ENCODE measurements at places on chromosomes 1 and 21.

DNA sequence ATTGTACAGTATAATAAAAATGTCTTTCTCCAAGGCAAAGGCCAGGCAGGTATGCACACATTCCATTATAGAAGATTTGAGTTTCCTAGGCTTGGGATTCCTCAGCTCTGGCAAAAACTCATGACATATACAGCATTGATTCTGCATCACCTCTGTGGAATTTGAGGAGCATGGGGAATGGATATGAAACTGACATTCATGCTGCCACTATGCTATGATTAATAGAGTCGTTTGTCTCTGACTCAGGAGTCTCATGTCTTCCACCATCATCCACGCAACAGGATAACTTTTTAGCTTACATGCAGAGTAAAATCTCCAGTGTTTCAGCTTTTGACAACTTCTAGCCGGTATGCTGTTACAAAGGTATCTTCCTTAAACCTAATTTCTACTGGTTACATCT, 49.8 kb upstream of the ADORA3 start:
- DNase-seq: no peak

DNA sequence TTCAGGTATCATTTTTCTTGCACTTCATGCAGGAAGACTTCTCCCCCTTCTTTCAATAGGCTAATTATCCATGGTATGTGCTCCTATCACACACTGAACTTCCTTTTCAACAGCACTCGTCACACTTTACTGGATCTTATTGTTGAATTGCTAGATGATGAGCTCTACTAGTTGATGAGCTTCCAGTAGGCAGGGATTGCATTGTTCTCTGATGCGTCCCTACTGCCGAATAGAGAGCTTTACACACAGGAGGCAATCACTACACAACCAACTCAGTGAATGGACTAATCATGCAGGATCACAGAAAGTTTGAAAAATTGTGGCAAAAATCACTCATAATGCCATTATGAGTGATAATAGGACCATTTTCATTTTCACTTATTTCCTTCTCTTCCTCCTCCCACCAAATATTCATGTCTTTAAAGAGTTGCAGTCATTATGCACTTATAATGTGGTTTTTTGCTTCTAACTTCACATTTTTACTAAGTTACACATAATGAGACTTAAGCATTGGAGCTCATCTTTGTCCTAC, 128.1 kb upstream of the ZNF648 start:
- no peak for DNase-seq

GRCh38 chr1:240652549-240652948, 40.6 kb upstream of the GREM2 start:
- DNase-seq: no peak

GRCh38 chr1:94335447-94335846, 82.7 kb upstream of the ABCD3 start:
- peak; percentile 13 for DNase-seq

GRCh38 chr1:42454403-42454802, 1.4 kb downstream of the ZMYND12 start:
- no peak for DNase-seq

DNA sequence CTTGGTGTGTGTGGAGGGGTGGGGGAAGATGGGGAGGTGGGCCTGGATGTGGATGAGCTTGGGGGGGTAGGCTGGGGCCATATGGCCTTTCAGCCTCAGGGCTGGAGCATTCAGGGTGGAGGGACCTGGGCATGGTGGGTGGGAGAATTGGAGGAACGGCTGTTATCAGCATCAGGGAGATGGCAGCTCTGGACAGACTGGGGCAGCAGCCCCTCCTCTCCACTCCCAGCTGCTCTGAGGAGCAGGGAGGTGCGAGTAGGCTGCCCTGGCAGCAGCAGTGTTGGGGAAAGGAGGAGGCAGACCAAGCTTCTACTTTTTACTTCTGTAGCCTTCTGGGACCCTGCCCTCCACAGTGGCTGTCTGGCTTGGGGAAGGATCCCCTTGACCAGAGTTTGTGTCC, 10.2 kb downstream of the PPFIA4 start:
- no peak for DNase-seq

GRCh38 chr1:207956986-207957385, 46.1 kb upstream of the CD34 start:
- DNase-seq: no peak

DNA sequence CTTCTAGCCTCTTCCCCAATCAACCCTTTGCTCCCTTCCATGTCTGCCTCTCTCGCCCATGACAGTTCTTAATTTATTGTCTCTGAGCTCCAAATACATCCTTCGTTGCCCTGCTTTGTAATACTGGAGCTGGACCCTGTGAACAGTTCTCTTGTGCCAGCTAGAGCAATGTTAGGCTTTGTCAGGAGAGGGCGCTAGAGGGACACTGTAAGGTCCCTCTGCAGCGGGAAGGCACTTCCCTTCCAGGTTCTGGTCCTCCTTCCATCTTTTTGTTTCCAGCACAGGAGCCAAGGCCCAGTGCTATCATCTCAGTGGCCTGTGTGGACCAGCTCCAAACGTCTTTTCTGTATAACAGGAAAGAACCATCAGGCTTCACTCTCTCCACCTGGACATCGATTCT, 95.9 kb downstream of the PTPRU start:
- DNase-seq: no peak

GRCh38 chr1:244409701-244410100, 42.0 kb downstream of the ADSS2 start:
- peak; percentile 38 for DNase-seq

- no peak for DNase-seq
Measured at GRCh38 chr1:102365071-102365470, 368.3 kb upstream of the OLFM3 start.

DNA sequence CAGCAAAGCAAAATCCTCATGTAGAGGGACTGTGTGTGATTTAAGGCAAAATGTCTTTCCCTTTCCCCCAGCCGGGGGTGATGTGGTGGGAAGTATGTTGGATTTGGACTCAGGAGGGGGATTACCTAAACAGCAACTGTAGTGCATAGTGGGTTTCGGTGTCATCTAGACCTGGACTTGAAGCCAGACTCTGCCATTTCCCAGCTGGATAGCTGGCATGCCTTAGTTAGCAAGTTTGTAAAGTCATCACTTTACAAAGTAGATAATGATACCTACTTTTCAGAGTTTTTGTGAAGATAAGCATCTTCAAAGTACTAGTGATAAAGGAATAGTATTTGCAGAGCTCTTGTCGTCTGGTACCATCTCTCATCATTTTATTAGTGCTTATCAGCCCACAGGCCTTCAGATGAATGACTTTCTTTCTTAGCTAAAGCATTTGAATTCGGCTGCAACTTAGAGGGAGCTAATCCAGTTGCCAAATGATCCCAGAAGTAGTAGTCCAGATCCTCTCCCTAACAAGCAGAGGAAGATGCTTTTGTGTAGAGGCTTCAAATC, 56.2 kb upstream of the ROR1 start:
- DNase-seq: no peak

DNA sequence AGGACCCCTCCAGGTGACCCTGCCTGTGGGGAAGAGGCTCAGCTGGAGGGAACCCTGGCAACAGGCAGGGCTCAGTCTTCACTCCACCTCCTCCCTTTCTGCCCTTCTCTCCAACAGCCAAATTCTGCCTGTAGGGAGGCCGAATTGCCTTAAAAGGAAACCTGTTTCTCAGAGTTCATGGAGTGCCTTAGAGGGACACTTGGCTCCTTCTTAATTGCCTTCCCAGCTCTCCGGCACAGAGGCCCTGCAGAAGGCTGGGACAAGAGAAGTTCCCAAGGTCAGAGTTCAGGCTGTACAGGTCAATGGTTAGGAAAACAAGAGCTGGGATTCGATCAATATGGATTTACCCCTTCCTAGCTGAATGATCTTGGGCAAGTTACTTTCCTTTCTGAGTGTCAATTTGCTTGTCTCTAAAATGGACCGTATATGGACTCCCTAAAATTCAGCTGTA, 6.2 kb downstream of the CSRP1 start:
- DNase-seq: no peak

DNA sequence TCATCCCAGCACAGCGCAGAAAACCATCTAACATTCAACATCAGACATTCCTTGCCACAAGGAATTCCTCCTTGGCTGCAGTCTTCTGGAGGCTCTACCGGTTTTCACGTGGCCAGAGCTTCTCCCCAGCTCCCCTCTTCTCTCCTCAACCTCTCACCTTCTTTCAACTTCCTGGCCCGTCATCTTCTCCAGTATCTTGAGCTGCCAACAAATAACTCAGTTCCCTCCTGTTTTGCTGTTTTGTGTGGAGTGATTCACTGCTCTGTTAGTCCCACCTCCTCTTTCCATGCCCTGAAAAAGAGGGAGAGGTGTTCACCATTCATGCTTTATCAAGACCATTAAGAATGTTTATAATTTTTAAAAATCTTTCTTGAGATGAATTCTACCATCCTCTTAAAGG, 32.6 kb downstream of the PIGM start:
- DNase-seq: no peak

DNA sequence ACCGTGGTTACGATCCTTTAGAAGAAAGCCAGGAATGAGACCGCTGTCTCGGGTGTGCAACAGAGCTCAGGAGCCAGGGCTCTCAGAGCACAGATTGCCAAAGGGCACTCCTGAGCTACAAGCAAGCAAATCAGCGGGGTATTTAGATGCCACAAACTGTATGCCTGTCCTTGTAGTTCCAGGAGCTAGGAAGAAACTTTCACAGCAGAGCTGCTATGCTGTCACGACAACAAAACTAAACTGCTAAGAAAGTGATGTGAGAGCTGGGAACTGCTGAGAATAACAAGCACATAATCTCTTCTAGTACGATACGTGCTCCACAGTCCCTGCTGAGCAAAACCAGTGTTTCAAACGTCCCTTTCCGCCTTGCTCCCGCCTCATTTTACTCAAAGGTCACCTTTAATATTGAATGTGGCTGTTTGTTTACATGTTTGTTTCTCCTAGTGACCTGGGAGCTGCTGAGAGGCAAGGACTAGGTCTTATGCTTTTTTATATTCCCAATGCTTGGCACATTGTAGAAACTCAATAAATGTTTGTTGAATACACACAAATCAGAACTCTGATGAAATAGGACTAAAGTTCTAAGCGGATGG, 14.7 kb downstream of the GREM2 start:
- DNase-seq: no peak

GRCh38 chr1:63087966-63088365, 234.4 kb upstream of the FOXD3 start:
- DNase-seq: no peak

GRCh38 chr1:245673881-245674414, 519.2 kb downstream of the KIF26B start:
- no peak for DNase-seq

GRCh38 chr1:59044535-59045121, 252.3 kb upstream of the FGGY start:
- no peak for DNase-seq

- no peak for DNase-seq
Measured at GRCh38 chr1:3543076-3544039, 68.0 kb downstream of the MEGF6 start.

DNA sequence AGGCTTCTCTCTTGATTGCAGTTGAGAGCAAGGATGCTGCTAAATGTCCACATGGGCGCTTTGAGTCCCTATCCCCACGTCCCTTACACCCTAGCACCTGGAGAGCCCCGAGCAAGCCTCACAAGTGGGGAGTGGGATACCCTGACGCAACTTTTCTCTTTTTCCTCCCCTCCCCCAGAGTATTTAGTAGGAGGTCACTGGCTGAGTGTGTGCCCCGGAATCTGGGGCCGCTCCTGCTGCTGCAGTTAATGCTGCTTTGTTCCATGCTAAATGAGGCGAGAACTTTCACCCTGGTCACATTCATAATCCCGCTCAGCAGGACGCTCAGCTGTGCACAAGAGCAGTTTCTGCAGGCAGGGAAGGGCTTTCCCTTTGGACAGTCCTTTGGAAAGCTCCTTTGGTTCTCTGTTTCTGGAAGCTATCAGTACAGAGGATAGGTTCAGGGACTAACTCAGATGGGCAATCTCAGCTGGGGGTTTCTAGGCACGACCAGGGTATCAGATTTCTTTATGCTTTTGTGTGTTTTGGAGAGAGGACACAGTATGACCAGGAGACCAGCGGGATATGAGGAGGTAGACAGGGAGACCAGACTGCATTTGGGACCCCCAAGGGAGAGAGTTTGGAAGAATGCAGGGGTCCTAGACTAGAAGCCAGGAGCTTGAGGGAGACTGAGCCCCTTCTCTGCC, 75.9 kb downstream of the NOS1AP start:
- DNase-seq: no peak

GRCh38 chr1:5477716-5478115, 514.5 kb downstream of the NPHP4 start:
- DNase-seq: no peak

GRCh38 chr1:29828526-29829447, 592.5 kb downstream of the PTPRU start:
- DNase-seq: no peak

GRCh38 chr1:31674626-31675025, 29.2 kb downstream of the COL16A1 start:
- DNase-seq: no peak

DNA sequence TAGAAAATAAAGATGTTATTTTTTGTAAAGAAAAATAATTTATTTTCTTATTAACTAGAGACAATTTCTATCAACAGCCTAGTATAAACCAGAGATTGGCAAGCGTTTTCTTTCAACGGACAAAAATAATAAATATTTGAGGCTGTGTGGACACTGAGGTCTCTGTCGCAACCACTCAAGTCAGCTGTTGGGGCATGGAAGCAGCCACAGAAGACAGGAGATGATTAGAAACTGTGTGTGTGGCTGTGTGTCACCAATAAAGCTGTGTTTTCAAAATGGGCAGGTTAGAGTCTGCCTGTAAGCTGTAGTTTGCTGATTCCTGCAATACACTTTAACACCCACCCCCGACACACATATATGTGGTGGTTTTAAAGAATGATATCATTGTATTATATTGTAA, 200.6 kb upstream of the HMCN1 start:
- no peak for DNase-seq

GRCh38 chr21:16116798-16117197, 387.0 kb downstream of the USP25 start:
- no peak for DNase-seq

DNA sequence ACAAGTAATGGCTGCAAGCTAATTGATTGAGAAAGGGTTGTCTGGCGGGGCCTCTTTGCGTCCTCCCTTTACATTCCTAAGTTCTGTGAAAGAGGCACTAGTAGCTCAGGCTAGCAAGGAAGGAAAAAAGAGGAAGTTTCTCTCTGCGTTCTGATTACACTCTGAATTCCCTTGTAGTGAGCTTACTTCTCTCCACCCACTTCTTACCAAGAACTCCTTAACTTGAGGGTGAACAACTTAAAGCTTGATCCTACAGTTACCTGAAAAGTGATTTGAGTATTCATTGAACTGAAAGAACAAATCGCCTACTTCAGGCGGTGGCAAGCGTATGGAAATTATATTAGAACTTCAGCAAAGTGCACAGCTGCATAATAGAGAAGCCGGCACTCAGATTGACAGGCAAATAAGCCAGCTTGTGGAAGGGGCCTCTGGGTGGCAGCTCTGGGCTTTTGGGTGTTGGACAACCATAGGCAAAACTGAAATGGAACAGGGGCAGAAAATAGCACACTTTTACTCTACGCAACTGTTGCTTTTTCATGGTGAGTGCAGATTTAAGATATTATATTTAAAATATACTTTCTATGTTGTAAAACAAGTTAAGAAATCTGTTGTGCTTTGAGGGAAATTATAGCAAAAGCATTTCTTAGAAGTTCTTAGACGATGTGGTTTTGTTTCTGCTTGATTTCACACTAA, 464.5 kb downstream of the USP25 start:
- DNase-seq: no peak
